ENCODE measurements at places on chromosomes 2 and 18.
A peak's percentile ranks its signal among the peaks of the same experiment; 100 is the strongest.

DNA sequence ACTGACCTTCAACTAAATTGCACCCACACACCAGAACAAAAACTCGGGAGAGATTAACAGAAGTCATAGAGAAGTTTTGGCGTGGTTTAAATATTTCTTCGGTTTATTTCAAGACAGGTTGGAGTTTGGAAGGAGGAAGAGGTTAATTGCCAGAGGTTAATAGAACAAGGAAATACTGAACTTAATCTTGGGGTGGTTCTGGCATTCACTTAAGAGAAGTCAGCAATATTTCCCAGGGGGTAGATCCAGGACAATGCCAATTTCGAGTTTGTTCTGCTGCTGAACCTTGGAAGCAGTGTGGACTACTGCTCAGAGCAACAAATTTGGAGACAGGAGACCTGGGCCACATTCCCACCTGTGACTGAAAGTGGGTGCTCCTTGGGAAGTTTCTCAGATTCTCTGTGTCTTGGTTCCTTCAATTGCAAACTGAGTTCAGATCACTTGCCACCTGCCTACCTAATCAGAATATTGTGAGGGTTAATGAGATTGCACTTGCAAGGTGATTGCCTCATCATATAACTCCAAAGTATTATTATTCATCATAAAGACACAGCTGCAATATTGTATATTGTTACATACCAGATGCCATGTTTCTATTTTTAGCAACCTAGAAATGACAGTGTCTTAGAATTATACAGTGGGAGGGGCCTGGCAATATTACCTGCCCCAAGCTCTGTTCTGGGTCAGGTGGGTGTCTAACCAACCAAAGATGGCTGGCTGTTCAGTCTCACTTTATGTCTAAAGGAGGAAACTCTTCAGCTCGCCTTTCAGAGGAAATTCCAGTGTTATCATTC, 217.4 kb downstream of the CDCA7 start:
- no peak for DNase-seq

GRCh38 chr2:72211777-72212485, 64.3 kb upstream of the CYP26B1 start:
- no peak for DNase-seq

DNA sequence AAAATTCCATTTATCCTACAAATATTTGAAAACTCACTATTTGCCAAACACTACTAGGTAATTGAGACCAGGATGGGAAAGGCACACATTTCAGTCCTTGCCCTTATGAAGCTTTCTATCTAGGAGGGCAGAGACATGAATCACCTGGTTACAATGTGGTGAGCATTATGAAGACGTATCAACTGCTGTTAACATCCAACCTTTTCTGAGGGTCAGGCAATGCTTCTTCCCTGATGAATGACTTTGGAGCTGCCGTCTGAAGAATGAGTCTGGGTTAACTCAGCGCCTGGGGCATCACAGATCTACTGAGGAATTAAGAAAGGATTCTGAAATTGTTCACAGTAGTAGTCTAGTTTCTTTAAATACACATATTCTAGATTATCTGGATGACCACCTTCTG, 62.1 kb upstream of the NOSTRIN start:
- no peak for DNase-seq

DNA sequence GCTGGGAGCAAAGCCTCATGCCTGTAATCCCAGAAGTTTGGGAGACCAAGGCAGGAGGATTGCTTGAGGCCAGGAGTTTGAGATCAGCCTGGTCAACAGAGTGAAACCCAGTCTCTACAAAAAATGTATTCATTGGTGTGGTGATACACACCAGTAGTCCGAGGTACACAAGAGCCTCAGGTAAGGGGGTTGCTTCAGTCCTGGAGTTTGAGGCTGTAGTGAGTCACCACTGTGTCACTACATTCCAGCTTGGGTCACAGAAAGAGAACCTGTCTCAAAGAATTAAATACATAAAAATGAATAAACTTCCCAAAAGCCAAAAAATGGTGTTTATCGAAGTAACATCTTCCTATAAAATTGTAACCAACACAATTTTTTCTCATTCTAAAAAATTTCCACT, 568.1 kb upstream of the LINC00305 start:
- no peak for DNase-seq

GRCh38 chr2:67313536-67313935, 83.6 kb upstream of the ETAA1 start:
- DNase-seq, result no peak

DNA sequence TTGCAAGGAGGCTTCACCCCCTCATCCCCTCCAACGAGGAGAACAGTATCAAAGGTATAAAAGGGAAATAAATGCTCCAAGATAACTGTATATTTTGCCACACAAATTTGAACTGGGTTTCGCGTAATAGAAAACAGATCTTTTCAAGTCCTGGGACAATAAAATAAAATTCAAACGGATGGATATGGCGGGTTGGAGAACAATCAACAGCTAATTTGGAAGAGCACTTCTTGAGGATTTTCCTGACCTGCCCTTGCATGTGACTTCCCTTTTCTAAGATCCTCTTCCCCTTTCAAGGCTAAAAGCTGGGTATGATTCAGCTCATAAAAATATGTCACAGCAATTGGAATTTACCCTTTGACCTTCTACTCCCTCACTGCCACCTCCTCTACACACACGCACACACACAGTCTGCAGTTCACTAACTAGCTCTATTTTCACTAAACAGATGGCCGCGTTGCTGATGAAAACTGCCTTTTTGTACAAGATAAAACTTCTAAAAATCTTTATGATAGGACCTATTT, 386.9 kb downstream of the FIGN start:
- peak; percentile 64 for DNase-seq

GRCh38 chr2:128520340-128520739, 201.7 kb upstream of the HS6ST1 start:
- no peak for DNase-seq

DNA sequence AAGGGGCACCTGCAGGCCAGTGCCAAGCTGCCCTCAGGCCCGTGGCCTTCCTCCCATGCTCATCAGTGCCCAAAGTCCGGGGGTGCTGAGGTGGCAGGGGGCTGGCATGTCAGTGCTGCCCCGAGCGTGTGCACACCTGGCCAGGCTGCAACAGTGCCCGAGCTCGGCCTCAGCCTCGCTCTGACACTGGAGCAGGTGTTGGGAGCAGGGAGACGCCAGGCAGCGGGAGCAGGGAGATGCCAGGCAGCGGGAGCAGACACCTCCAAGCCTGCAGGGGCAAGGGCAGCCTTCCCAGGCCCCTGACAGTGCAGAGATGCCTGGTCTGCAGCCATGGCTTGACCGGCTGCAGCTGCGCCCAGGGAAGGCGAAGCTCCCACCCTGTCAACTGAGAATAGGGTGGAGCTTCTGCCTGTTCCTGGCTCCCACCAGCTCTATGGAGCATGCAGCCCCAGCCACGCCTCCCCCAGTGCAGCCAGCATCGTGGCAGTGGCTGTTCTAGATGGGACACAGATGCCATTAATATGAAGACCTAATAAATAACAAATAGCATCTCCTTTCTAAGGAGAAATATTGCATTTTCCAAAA, 82.4 kb downstream of the DTNB start:
- DNase-seq, result no peak

DNA sequence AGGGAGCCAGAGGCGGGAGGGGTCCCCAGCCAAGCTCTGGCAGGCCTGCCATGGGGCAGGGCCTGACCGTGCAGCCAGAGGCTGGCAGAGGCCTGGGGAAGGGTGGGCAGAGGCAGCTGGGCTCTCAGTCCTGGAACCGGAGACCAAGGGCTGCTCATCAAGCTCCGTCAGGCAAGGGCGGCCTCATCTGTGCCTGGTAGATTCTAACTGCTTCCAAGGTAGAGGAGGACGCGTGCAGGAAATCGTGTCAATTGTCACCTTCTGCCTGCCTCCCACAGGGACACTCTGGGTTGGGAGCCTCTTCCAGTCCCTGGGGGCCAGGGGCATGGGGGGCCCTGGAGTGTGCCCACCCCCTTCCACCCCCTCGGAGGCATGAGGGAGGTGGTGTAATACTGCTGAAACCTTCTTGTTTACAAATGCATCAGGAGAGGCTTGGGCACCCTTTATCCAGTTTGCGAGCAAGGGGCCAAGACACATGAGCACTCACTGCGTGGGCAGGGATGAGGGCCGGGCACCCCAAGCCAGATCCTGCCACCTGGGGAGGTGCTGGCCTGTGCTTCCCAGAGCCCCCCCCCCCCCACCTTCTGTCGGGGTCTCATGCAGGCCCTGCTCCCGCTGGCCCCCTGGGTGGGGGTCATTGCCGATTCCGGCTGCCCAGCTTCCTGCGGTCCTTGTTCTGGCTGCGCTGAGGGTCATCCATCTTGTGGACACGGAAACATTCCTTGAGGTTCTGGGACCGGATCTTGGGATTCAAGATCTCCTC, 9.0 kb downstream of the SNORC start:
- no peak for DNase-seq

DNA sequence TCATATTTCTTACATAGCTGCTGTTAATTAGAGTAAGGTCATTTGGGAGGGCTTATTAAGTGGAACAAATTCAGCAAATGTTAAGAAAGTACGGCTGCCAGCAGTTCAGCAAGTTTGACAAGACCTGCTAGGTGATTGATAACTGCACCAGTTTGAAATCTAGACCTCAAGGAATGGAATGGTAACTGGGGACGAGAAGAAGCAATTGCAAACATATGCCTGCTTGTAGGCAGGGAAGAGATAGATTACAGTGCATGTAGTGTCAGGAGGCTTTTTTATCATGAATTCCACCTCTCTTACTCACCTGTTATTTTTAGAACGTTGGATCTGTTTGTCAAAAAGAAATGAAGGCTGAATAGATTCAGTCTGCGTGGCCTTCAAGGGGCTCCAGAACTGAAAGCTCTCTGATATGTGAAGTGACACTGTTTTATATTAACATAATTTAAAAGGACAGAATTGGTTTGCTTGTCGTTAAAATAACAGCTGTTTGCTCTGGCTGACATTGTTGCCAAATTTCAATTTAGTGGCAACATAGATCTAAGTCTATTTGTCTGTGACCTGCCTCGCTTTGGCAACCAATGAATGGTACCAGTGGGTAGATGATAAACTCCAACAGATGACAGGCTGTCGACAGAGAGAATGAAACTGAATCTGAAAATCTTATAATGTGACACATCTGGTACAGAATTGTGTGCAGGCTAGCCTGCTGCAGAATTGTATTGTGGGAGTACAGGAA, 199.3 kb downstream of the ZNF407 start:
- no peak for DNase-seq

GRCh38 chr18:2978661-2979106, 34.3 kb downstream of the LPIN2 start:
- no peak for DNase-seq

GRCh38 chr2:120910956-120911951, 175.6 kb downstream of the GLI2 start:
- DNase-seq, result no peak

GRCh38 chr2:197235711-197236110, 74.9 kb downstream of the ANKRD44 start:
- no peak for DNase-seq

GRCh38 chr2:195407783-195408182, 249.2 kb upstream of the SLC39A10 start:
- no peak for DNase-seq

DNA sequence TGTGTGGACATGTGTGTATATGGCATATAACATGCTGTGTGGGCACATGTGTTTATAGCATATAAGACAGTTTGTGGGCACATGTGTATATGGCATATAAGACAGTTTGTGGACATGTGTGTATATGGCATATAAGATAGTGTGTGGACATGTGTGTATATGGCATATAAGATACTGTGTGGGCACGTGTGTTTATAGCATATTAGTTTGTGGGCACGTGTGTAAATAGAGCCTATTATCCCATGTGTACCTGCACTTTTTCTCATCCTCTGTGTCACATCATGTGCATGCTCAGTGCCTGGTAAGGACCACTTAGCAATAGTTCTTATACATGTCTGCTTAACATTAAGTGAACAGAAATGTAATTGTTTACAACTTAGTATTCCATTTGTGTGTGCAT, 45.2 kb downstream of the TPO start:
- DNase-seq, result no peak

- DNase-seq, result no peak
These were observed 278.4 kb upstream of the SPRED2 start for GRCh38 chr2:65710779-65711295.

GRCh38 chr2:166867874-166868514, 20.3 kb upstream of the XIRP2 start:
- no peak for DNase-seq

- DNase-seq, result no peak
These were observed 6.5 kb upstream of the AFF3 start for GRCh38 chr2:100148883-100149282.

DNA sequence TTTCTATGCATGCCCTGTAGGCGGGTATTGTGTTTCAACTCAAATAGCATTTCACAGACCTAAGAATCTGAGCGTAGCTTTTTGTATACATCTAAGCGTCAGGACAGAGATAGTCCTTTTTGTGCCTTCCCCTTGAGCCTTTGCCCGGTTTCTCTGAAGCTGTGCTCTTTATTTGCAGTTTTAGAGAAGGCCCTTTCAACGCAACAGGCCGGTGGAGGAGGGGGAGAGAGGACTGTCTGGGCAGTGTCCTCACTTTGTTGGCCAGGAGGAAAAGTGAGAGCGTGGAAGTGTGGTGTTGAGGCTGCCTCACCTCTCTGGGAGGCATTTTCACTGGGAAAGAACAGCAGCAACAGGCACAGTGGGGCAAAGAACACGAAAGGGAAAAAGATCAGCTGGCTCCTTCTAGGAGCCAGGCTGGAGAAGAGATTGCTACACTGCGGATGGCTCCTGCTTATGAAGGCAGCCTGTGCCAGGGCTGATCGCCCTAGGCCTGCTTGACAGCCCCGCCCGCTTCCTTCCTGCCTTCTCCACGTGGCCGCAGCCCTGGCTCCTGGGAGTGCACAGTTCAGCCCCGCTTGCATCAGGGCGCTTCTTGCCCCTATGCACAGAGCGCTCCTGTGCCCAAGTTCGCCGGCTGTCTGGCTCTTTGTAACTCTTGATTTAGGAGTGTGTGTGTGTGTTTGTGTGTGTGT, 195.6 kb upstream of the POU3F3 start:
- DNase-seq, result no peak

DNA sequence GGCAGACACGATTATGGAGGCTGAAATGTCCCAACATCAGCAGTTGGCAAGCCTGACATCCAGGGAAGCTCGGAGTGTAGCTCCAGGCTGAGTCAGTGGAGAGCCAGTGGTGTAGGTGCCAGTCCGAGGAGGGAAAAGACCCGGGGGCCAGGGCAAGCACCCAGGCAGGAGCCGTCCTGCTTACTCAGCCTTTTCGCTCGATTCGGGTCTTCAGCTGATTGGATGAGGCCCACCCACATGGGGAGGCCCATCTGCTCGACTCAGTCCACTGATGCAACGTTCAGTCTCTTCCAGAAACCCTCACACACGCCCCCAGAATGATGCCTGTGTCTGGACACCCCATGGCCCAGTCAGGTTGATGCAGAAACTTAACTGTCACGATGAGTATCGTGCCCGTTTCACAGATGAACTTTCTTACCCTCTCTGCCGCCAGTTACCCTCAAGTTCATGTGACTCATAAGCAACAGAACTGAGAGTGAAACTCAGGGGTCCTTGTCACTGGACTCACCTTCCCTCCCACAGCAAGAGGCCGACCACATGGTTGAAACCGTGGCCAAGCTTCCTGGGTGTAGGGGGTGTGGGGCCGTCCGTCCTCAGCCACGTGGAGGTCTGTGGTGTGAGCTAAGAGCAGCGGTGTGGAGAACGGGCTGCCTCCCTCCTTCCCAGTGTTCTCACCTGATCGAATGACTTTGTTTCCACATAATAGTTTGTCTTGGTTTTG, 197.4 kb upstream of the HDAC4 start:
- DNase-seq, result no peak
